Activated CD4-positive, CD25-positive, alpha-beta regulatory T cell treated with anti-CD3 and anti-CD28 coated beads, Interleukin-2, amount 50 U/mL, for 16 hours (primary cell): ENCODE measurements at places on chromosomes 2 and 18.

DNA sequence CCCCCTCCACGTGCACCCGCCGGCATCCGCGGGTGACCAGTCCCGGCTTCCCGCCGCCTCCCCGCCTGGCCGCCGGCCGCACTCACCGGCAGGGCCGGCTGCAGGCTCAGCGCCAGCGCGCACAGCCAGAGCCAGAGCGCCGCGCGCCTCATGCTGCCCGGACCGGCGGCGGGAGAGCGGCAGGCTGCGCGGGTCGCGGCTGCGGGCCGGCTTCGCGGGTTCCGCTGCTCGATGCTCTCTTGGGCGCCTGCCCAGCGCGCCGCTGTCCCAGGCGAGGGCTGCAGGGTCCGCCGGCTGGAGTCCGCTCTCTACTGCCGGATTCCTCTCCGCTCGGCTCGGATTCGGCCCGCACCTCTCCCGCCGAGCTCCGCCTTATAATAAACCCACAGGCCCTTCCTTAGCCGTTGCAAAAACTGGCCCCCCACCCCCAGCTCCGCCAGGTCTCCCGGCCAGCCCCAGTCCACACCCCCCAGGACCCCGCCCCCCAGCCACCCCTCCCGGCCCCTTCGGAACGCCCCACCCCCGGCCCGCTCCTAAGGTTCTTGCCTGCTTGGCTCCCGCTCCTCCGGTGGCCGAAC, at the start of gene SDC1:
TSS of gene SDC1 (minus strand) at position 415 of the 578 bp plus-strand sequence. CDS start at position 152, 263 bp downstream.
- no peak for DNase-seq

GRCh38 chr2:159849160-159849813, 51.3 kb upstream of the CD302 start:
- DNase-seq, result no peak

DNA sequence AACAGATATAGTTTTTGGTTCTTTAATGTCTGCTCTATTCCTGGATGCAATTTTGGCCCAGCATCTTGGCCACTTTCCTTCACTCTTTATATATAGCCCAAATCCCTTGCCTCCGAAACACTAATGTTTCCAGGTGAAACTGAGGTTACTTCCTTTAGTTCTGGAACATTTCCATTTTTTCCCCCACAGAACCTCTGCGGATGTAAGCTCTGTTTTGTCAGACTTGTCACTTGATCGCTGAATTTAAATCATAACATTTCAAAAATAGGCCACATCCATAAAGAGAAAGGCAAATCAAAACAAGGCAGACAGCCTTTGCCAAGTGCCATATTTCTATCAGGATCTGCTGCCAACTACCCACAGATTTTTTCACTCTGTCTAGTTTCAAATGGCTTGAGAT, 115.1 kb downstream of the ANKRD44 start:
- no peak for DNase-seq

DNA sequence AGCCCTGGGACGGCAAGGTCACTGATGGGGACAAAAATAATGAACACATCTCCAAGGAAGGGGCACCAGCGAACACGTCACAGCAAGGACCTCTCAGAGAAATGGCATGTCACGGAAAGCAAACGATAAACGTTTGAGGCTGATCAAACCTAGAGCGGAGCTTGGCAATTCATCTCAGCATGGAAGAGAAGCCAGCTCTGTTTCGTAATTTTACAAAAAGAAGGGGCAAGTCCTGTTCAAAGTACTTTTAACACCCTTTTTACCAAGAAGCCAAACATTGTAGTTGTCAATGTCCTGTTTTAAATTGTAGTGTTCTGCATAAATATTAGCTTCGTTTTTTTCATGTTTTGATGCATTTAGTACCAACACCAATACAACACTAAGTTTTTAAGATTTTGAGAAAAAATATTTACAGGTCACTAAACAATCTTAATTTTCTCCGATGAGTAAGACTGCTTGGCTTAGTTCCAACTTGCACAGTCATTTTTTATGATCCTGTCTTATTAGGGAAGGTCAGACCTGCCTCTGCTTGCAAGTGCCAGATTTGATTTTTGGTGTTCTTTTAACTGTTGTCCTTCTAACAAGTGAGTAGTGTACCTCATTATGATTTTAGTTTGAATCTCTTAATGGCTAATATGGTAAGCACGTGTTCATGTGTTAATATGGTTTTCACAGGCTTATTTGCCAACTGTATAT, 818.5 kb upstream of the SALL3 start:
- no peak for DNase-seq

- DNase-seq, result peak; percentile 6
Measured at GRCh38 chr2:69616755-69617154, 26.8 kb downstream of the AAK1 start.

GRCh38 chr18:60389314-60389713, 16.7 kb upstream of the MC4R start:
- no peak for DNase-seq

DNA sequence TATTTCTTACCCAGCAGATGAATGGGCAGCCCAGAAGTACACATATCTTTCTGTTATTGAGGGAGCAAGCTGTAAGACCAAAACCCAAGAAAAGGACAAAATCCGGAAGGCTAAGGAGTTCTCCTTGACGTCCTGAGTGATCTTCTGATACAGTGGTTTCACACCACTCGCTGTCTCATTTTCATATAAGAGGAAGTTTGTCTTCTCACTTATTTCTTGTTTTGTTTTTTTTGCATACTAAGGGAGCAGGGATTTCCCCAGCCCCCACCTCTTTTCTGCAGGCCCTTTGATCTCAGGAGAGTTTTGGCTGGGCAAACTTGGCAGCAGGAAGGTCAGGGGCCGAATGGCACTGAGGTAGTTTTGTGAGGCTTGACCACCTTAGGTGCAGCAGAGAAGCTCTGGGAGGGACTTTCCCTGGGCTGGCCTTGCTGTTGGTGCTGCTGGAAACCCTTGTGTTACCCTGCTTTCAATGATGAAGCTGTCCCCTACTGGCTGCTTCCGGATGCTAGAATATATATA, 13.3 kb downstream of the CHRNA1 start:
- DNase-seq, result no peak

DNA sequence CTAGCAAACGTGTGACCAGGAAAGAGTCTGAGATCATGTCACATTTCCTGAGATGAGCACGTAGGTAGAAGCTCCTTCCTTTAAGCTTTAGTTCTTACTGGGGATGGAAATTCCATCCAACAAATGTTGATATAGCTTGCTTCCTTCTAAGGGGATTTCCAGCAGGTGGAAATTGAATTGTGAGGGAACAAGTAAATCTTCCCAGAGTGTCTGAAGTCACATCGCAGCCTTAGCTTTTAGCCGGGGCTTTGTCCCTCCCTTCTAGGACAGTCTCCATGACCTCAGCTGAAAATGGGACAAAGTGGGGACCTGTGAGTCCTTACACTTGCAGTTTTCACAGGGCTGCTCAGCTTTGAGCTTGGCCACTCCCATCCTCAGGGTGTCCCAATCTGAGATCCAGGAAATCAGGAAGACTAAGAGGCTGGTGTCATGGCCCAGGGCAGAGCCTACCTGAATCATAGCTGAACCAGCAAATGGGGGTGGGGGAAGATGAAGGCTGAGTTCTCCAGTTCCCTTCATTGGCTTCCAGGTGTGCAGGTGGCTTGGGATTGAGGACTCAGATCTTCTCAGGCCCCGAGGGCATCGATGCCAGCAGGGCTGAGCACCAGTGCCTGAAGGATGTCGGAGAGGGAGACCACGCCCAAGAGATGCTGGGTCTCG, 8.3 kb downstream of the PRKAG3 start:
- no peak for DNase-seq

DNA sequence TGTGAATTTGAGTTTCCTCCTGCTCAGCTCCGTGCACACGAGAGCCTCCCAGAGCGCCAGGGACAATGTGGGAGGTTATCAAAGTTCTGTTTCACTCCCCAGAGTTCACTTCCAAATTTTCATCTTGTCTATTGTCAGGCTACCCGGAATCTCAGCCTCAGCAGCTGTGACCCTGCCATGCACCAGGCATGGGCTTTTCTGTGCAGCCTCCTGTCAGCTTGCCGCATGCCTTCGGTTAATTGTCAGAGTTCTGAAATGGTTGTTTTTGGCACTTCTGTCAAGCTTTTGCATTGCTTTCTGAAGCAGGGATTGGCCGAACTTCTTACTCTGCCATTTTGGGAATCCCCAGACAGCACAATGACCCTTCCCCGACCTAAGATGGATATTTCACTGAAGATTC, 60.4 kb downstream of the SH3YL1 start:
- DNase-seq, result no peak

DNA sequence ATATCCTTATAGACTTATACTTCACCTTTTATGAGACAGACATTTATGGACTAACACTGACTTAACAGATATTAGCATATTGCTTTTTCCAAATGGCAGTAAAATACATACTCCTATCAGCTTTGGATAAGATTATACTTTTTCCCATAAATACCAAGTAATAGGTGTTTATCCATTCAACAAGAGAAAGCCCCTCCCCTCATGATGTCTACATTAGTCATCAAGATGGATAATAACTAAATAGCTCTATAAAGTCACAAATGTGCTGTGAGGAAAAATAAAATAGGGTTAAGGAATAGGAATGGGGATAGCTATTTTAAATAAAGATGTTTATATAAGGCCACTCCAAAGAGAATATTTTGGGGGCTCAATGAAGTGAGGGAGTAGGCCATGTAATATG, 39.4 kb downstream of the CSRNP3 start:
- DNase-seq, result no peak

- no peak for DNase-seq
Measured at GRCh38 chr18:23812546-23813440, 123.5 kb downstream of the LAMA3 start.

DNA sequence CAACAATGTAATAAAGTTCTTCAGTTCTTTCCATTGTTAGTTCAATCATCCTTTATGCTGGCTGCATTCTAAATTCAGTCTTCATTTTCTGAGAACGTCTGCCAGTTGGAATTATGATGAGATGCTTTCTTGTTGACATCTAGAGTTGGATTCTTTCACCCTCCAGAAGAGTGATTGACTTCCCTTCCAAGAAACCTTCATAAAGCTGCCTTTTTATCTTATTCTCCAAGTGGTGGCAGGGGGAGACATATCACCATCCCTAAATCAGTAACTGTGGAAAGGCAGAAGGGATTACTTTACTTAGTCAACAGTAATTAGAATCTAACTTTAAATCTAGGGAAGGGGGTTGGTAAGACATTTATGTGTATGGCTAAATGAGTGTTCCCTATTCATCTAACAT, 86.8 kb upstream of the GULP1 start:
- DNase-seq, result no peak

DNA sequence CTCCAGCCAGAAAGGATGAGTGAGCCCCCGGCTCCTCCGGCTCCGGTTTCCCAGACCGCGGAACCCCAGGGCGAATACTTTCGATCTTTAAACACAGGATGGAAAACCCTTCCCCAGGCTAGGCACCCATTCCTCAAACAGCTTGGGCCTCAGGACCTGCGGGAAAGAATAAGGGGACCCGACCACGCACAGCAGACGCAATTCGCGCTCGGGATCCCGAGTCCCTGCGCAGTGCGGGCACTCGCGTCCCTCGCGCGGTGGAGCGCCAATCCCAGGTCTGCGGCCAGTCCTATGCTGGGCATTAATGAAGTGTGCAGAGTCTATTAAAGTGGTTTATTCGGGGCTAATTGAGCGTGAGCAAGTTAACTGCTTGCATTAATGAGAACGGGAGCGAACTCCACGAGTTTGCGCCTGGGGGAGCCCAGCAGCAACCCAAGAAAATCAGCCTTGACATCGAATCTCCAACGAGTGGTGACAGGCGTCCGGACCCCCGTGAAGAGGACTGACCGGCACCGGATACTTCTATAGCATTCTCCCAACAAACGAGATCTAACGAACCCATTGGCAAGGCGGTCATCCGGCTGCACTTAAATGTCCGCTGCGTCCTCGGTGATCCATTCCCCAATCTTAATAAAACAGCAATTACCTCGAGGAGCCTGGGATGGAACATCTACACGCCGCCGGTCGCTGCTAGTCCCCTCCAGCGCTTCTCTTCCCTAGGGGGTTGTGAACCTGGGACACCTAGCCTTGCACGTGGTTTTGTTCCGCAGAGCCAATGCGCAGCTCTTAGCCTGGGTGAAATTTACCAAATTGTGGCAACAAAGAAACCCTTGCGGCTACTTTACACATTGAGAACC, 1.6 kb downstream of the OSR1 start:
- no peak for DNase-seq

DNA sequence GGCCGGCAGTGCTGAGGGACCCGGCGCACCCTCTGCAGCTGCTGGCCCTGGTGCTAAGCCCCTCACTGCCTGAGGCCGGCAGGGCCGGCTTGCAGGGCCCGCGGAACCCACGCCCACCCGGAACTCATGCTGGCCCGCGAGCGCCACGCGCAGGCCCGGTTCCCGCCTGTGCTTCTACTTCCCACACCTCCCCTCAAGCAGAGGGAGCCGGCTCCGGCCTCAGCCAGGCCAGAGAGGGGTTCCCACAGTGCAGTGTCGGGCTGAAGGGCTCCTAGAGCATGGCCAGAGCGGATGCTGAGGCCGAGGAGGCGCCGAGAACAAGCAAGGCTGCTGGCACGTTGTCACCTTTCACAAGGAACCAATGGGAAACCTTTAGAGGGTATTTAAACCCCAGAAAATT, 36.8 kb upstream of the ZNF532 start:
- DNase-seq, result no peak

DNA sequence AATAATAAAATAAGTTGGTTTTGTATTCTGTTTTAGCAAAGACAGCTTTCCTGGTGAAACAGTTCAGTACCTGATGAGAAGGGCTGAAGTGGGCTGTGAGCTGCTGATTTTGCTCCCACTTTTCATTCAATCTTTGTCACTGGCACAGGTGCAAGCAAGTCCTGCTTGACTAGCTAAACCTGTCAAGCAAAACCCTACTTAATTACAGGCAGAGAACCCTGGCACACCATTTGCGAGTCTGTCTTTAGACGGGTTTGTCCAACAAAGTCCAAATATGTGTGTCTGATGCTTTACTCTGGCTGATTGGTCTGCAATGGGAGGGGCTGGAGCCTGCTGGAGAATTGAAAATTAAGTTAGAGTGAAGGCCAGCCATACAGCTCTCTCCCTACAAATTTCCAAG, 267.2 kb downstream of the EPHA4 start:
- DNase-seq, result no peak

DNA sequence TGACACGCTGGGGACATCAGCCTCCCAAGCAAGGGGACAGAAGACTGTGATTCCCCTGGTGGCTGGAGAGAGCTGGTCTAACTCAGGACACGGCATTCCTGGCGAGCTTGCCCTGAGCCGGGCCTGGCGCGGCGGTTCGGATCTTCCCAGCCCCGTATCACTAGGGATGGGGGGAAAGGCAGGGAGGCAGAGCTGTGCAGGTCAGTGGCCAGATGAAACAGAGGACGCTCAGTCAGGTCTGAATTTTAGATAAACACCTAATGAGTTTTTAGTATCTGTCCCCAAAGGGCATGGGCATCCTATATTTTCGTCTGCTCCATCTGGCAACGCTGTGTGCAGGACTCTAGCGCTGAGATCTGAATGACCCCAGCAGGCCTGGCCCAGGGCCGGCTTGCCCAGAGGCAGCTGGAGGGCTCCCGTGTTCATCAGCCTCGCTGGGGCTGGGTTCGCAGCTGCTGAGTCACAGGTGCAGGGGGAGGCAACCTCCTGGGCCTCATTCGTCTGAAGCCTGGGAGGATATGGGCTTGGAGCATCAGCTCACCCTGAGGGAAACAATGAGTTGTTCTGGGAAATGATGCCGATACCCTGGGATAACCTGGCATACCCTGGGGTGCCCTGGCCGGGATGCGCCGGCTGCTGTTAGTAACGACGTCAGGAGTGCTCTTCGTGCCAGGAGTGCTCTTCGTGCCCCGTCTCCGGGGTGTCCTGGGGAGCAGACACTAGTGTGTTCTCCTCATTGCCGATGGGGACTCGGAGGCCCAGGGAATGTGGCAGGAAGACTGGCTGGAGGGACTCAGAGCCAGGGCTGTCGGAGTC, 48.1 kb upstream of the HPCAL1 start:
- DNase-seq, result no peak
